ENCODE measurements at places on chromosomes 12 and 14.
A peak's percentile ranks its signal among the peaks of the same experiment; 100 is the strongest.

DNA sequence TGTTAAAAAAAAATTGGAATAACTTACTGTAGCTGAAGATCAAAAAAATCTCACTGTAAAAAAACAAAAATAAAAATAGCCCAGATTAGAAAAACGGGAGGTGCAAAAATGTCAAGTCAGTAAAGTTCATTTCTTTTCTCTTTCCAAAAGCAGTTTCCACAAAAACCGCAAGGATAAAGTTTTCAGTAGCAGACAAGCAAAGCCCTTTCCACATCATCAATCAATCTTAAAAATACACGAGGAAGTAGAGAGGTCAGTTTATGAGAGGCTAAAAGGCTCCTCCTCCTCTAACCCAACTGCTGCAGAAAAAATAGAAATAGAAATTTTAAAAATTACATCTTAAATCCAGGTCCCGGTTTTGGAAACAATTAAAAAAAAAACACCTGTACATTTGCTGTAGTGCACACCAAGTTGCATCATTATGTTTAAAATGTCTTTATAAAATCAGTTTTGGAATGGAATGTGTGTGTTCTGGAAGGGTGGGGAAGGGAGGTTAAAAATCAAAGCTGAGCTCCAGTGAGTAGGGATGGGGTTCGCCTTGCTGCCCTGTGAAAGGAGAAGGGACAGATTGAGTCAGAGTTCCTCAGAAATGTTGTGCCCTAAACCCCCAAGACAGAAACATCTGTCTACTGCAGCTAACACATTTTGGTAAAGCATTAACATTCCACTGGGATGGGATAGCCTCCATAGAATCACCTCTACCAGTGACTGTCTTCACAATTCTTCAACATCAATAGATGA is 5.8 kb downstream of the HNRNPC start:
- DNase-seq: no peak

- DNase-seq: no peak
These were observed 27.6 kb downstream of the TRIP11 start for GRCh38 chr14:92012121-92012748.

GRCh38 chr12:75660107-75660530 is 148.7 kb upstream of the KRR1 start:
- DNase-seq: no peak

GRCh38 chr14:101844219-101844618 is 82.7 kb downstream of the PPP2R5C start:
- no peak for DNase-seq

GRCh38 chr14:54048736-54049135 is 92.1 kb upstream of the BMP4 start:
- no peak for DNase-seq

DNA sequence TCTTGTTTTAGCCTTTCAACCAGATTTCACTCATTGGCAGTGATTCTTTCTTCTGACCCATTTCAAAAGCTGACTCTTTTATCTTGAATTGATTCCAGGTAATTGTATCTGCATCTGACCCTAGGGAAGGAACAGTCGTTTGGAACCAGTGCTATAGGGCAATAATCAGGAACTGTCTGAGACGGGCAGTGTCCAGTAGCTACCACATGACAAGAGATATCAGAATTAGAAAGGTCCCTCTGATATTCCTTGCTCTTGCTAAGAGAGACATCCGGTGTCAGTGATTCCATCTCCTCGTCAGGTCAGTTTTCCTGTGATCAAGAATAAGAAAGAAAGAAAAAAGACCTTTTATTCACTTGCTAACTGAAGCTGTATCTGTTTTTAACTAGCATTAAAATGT is 47.8 kb upstream of the PDE3A start:
- no peak for DNase-seq

GRCh38 chr12:9760699-9761418 is at the start of gene CD69:
CD69 (minus strand) TSS chr12:9760901; CDS start chr12:9760820, 81 bp downstream.
- DNase-seq: no peak

DNA sequence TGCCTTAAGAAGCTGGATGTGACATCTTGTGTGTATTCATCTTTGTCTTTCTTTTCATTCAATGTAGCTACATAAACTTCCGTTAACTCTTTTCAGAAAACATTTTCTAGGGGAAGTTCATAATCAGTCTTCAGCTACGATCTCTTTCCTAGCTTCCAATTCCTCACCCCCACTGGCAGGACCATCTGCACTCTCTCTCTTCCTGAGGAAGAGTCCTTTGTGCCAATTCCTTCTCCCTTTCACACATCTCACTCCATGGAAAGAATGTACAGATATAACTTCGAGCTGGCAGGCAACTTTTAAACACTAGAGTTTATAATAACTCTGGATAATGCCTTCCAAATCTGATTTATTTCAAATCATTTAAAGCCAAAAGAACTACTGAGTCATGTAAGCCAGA is 495.7 kb downstream of the GALC start:
- no peak for DNase-seq

DNA sequence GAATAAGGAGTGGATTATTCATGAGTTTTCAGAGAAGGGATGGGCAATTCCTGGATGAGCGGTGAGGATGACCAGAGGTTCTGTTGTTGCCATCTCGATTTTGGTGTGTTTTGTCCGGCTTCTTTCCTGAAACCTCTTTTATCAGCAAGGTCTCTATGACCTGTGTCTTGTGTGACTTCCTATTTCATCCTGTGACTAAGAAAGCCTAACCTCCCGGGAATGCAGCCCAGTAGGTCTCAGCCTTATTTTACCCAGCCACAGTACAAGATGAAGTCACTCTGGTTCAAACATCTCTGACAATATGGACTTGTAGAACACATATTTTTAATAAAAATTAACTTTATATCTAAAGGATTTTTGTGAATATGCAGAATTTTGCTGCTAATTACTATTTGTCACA is 716.4 kb downstream of the FSCB start:
- no peak for DNase-seq

GRCh38 chr12:12072064-12072760 is 1.5 kb downstream of the BCL2L14 start:
- no peak for DNase-seq

DNA sequence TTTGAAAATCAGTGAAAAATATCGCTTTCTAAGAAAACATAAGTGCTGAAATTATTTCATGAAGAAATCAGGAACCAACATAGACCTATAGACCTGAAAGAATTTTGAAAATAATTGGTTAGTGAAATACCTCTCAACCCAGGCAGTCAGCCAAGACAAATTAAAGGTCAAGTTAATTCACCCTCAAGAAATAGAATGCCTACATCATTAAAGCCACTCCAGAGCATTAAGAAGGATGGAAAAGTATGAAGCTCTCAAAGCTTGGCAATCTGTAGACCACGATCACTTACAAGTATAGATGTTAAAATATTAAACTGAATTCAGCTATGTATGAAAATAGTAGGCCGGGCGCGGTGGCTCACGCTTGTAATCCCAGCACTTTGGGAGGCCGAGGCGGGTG is 48.3 kb downstream of the SFSWAP start:
- DNase-seq: no peak

DNA sequence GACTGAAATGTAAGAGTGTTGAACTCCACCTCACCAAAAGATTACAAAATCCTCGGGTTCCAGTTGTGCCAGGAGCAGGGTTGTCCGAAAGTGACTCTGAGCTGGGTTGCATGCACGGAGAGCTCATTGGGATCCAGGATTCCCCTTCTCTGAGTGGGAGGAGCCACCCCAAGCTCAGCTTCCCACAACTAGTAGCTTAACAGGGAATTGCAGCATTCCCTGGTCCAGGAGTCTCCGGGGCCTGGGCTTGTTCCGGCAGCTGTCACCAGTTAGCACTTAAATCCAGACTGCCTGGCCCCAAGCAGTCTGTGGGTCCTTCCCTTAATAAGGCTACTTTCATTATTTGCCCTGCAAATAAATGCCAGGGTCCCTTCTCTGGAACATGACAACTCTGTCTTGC is 50.1 kb downstream of the CD9 start:
- DNase-seq: no peak

- no peak for DNase-seq
These were observed 467.1 kb downstream of the RAD51B start for GRCh38 chr14:68286667-68287066.

DNA sequence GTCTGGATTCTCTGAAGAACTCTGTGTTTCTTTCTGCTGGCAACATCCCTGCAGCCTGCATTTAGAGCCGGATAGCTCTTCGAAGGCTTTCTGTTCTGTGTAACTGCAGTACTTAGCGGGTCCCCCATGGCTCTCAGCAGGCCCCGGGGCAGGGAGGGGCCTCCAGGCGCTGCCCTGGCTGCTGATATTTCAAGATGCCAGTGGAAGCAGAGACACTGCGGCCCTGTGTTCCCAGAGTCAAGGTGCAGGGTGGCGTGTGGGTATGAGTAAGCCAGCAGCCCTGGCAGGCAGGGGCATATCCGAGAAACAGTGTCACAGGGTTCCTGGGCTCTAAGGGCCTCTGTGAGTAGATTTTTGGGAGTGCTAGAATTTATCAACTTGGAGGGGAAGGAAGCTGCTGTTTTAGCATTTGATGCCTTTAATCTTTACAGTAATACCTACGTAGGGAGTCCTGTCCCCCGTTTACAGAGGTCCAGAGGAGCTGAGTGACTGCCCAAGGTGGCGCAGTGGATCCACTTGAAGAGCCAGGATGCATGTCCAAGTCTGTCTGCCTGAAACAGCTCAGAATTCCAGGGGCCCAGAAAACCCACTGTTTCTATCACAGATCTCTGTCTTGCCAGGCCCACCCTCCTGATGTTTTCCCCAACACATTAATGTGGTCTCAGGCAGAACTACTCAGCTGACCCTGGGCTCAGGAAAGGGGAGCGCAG is 16.2 kb downstream of the ESRRB start:
- peak; percentile 31 for DNase-seq

DNA sequence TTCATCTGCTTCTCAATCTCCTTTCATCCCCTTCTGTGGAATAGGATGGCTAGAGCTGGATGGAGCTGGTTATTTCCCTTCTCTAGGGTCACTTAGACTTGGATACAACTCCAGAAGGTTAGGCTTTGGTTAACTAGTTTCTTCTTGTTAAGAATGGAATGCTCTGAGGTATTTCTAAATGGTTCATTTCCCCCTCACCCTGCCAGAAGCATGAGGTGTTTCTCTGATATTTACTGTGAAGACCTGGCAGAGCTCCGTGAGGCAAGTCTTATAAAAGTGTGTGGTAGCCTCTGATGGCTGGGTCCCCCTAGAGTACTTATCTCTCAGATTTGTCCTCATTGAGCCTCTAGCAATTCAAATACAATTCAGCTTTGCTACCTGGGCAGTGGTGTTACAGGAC is 207.9 kb downstream of the SLC16A7 start:
- no peak for DNase-seq
